ENCODE measurements at places on chromosomes 12 and 14. TPM values are rescaled to one million over a fixed set of nuclear protein-coding genes. Genes with fewer than 3 reads are reported as not detected.

GRCh38 chr14:69346710-69347109, 51.4 kb downstream of the ERH start:
- no peak overlapping the region for H3K4me3 ChIP-seq
- H3K36me3 ChIP-seq, result peaks cover 2% of the 10 kb centered on the region
- H3K4me1 ChIP-seq, result no peaks in the 10 kb centered on the region
- H3K27me3 ChIP-seq, result peaks cover 52% of the 10 kb centered on the region
- no peak for DNase-seq

DNA sequence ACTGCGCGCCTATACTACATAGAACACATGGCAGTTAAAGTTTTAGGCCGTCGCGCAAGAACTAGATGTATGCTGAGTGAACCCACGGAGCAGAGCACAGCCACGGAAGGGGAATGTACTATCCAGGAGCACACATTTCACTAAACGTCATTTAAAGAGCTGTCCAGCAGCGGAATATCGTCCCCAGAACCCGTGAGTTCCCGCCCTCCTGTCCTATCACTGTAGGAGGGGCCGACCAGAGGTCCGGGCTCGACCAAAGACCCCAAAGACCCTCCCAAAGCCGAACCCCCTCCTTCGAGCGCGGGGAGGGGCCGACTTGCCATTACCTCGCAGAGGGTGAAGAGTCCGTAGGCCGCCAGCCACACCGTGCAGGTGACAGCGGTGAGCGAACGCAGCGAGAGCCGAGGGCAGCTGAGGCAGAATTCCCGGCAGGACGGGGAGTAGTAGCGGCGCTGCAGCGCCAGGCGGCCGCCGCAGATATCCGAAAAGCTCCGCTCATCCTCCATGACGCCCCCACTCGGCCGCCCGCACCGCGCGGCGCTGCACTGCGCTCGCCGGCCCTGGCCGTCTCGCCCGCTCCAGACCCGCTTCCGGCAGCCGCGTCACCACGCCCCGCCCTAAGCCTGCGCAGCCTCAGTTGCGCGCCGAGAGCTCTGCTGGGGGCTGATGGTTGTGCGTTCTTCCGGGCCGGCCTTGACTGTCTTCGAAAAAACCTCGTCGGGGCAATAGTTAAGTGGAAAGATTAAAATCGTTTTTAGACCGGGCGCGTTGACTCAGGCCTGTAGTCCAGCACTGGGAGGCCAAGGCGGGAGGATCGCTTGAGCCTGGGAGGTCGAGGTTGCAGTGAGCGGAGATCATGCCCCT, at the start of gene PIGH:
PIGH (minus strand) TSS at position 571 of the 864 bp plus-strand sequence; CDS start at position 506, 65 bp downstream.
- H3K4me3 ChIP-seq, result peak within 1 kb of the TSS; percentile 96
- no peaks in the 10 kb centered on the region for H3K36me3 ChIP-seq
- peak; percentile 91 for DNase-seq
- H3K27ac ChIP-seq, result peak within 1 kb of the TSS; percentile 90
- H3K4me1 ChIP-seq, result peaks cover 31% of the 10 kb centered on the region

Gene KRT74
- not detected for total RNA-seq

- H3K4me3 ChIP-seq, result no peak overlapping the region
- H3K27me3 ChIP-seq, result peaks cover 14% of the 10 kb centered on the region
- peaks cover 6% of the 10 kb centered on the region for H3K4me1 ChIP-seq
- H3K36me3 ChIP-seq, result no peaks in the 10 kb centered on the region
These were observed 62.8 kb upstream of the GPATCH2L start for GRCh38 chr14:76088771-76089571.

Gene GRIP1
- 2.4 TPM for total RNA-seq

- no peaks in the 10 kb centered on the region for H3K27me3 ChIP-seq
- no peaks in the 10 kb centered on the region for H3K4me1 ChIP-seq
- H3K27ac ChIP-seq, result no peak overlapping the region
These were observed 15.0 kb downstream of the ACACB start for GRCh38 chr12:109131154-109132050.

DNA sequence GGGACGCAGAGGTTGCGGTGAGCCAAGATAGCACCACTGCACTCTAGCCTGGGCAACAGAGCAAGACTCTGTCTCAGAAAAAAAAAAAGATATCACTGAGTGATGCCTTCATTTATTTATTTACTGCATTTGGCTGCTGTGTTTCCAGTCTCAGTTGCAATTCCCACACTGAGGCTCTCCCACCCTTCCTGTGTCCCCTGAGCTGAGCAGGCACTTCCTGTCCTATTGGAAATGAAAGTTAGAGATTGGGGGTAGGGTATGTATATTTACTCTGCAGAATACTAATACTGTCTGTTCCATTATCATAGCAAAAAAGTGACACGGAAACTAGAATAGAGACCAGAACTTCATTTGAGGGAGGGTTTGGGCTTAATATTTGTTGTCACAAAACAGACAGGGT, 1.6 kb upstream of the RBMS2 start:
- no peak overlapping the region for H3K4me3 ChIP-seq
- H3K36me3 ChIP-seq, result peaks cover 2% of the 10 kb centered on the region
- H3K27ac ChIP-seq, result no peak overlapping the region

Gene NRL
- 3.2 TPM for total RNA-seq

- H3K4me3 ChIP-seq, result peak overlapping the region; percentile 100
- peak overlapping the region; percentile 100 for H3K27ac ChIP-seq
- H3K4me1 ChIP-seq, result peaks cover 29% of the 10 kb centered on the region
- DNase-seq, result no peak
- H3K36me3 ChIP-seq, result peaks cover 3% of the 10 kb centered on the region
- H3K27me3 ChIP-seq, result no peaks in the 10 kb centered on the region
These were observed 496 bp upstream of the ISCU start for GRCh38 chr12:108561852-108562347.

- H3K36me3 ChIP-seq, result peaks cover 2% of the 10 kb centered on the region
- peak overlapping the region; percentile 99 for H3K27ac ChIP-seq
- peak; percentile 29 for DNase-seq
- H3K4me3 ChIP-seq, result peak overlapping the region; percentile 93
These were observed 1.0 kb upstream of the SLC38A2 start for GRCh38 chr12:46373301-46374296.

Gene KRT84
- not detected for total RNA-seq

Gene ADAM21
- not detected for total RNA-seq

DNA sequence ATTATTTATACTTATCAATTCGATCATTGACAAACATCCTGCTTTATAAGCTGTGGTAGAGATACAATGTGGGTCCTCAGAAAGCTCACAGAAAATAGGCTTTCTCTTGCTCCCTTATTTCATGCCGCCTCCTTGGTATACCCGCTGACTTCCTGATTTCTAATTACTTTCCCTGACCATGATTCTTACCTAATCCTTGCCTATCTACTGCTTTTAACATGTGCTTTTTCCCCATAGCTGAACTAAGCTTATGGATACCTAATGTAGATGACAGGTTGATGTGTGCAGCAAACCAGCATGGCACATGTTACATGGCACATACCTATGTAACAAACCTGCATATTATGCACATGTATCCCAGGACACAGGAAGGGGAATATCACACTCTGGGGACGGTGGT, 65.1 kb downstream of the ITPR2 start:
- peaks cover 7% of the 10 kb centered on the region for H3K36me3 ChIP-seq
- no peak overlapping the region for H3K4me3 ChIP-seq
- no peak for DNase-seq

Gene MYH6
- total RNA-seq, result not detected

DNA sequence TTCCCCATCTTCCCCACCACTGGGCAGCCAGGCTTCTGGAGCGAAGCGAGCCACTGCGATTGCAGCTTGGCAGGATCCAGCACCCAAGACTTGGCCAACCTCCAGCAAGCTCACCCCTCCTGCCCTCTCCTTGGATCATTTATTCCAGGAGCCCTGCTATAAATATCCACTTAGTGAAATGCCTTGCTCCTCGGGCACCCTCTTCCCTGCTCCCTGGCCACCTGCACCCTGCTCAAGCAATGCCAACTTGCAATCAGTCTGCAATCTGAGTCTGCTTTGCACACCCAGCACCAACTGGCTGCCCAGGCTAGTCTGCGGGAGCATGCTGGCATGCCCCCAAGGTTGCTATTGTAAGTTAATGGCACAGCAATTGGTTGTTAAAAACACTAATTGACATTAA, 666.0 kb downstream of the MED13L start:
- H3K4me1 ChIP-seq, result no peaks in the 10 kb centered on the region
- no peak overlapping the region for H3K27ac ChIP-seq
- H3K27me3 ChIP-seq, result no peaks in the 10 kb centered on the region
- H3K4me3 ChIP-seq, result no peak overlapping the region

GRCh38 chr12:77949943-77950342, 119.2 kb downstream of the NAV3 start:
- no peaks in the 10 kb centered on the region for H3K36me3 ChIP-seq
- no peak overlapping the region for H3K27ac ChIP-seq
- no peaks in the 10 kb centered on the region for H3K27me3 ChIP-seq
- no peak for DNase-seq
- no peak overlapping the region for H3K4me3 ChIP-seq

Gene TMEM63C
- 1.1 TPM for total RNA-seq

DNA sequence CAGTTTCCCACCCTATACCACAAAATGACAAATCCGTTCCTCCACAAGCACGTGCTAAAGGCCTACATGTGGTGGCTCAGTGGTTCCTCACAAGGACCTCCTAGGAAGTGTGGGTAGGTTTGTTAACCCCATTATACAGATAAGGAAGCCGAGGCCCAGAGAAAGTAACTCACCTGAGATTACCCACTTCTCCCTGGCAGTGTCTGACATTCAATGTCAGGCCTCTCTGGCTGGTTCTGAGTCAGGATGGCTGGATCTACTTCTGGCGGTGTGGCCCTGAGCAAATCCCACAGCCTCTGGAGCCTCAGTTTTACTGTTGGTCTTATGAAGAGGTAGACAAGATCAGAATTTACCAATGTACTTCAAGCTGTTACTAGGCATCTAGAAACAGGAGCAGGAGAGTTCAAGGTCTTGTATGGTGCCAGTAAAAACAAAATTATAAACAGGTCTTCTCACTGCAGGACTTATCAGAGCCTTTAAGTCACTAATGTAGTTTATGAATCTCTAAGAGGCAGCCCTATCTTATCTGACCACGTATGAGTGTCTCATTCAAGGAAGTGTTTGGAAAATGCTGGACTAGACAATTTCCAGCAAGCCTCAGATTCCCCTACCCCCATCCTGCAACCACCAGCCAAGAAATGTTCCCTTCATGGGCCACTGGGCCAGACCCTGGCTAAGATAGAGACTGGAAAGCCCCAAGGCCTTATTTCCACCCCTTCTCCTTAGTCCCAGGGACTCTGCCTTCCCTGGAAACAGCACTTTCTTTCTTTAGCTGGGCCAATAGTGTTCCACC, 4.2 kb downstream of the HSPB8 start:
- H3K36me3 ChIP-seq, result no peaks in the 10 kb centered on the region
- peaks cover 12% of the 10 kb centered on the region for H3K27me3 ChIP-seq
- no peaks in the 10 kb centered on the region for H3K4me1 ChIP-seq
- no peak overlapping the region for H3K4me3 ChIP-seq
- H3K27ac ChIP-seq, result no peak overlapping the region

Gene G2E3
- total RNA-seq, result 25.0 TPM

Gene IKZF4
- 9.4 TPM for total RNA-seq

Gene TMTC2
- 6.0 TPM for total RNA-seq

Gene IAPP
- not detected for total RNA-seq

Gene CCDC184
- total RNA-seq, result 7.5 TPM

DNA sequence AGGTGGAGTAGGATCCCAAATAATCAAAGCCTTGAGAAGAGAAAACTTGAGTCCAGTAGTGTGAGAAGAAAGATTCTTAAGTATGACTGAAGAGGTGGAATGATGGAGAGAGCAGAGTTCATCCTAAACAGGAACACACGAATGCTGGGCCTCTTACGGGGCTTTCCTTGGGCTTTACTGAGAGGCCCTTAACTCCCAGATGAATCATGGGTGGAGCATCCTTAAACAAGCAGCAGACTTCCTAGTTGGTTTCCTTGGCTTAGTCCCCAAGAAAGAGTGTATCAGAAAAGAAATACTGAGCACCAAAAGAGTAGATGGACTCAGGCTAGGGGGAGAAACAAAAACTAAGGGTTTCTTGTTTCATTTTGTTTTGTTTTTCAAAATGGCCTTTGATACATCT, 132.5 kb downstream of the GPR135 start:
- no peak for DNase-seq
- no peaks in the 10 kb centered on the region for H3K27me3 ChIP-seq
- H3K4me1 ChIP-seq, result peaks cover 4% of the 10 kb centered on the region
- no peak overlapping the region for H3K27ac ChIP-seq
- H3K4me3 ChIP-seq, result no peak overlapping the region

GRCh38 chr14:101739446-101740141, 21.9 kb upstream of the PPP2R5C start:
- H3K4me1 ChIP-seq, result peaks cover 5% of the 10 kb centered on the region
- DNase-seq, result no peak
- no peak overlapping the region for H3K4me3 ChIP-seq
- no peak overlapping the region for H3K27ac ChIP-seq
- no peaks in the 10 kb centered on the region for H3K27me3 ChIP-seq
- H3K36me3 ChIP-seq, result no peaks in the 10 kb centered on the region

DNA sequence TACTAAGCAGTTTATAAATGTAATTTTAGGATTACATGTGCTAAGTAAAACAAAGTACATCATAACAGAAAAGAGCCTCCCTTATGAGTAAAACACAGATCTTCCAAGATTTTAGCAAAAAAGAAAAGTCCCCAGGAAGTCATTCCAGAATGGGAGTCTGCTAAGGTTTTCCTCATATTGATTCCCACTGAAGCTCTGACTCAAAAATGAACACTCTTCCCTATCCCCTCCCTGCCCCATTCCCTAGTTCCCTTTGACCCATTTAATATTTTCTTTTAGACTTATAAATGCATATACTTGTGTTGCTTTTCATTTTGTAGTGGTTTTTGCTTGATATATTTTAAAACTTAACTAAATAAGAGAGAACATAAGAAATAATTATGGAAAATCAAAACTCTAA, 40.1 kb downstream of the PTGER2 start:
- no peaks in the 10 kb centered on the region for H3K36me3 ChIP-seq
- peaks cover 38% of the 10 kb centered on the region for H3K4me1 ChIP-seq
- peak overlapping the region; percentile 93 for H3K27ac ChIP-seq
- no peak overlapping the region for H3K4me3 ChIP-seq
- DNase-seq, result no peak

- H3K4me3 ChIP-seq, result no peak overlapping the region
- H3K27me3 ChIP-seq, result no peaks in the 10 kb centered on the region
- H3K27ac ChIP-seq, result no peak overlapping the region
- H3K36me3 ChIP-seq, result no peaks in the 10 kb centered on the region
These were observed 448.4 kb downstream of the MDGA2 start for GRCh38 chr14:47226877-47227520.
